ENCODE measurements at places on chromosomes 5 and 9.

- DNase-seq, result peak; percentile 47
These were observed 200.5 kb upstream of the GAS1 start for GRCh38 chr9:87147839-87148238.

DNA sequence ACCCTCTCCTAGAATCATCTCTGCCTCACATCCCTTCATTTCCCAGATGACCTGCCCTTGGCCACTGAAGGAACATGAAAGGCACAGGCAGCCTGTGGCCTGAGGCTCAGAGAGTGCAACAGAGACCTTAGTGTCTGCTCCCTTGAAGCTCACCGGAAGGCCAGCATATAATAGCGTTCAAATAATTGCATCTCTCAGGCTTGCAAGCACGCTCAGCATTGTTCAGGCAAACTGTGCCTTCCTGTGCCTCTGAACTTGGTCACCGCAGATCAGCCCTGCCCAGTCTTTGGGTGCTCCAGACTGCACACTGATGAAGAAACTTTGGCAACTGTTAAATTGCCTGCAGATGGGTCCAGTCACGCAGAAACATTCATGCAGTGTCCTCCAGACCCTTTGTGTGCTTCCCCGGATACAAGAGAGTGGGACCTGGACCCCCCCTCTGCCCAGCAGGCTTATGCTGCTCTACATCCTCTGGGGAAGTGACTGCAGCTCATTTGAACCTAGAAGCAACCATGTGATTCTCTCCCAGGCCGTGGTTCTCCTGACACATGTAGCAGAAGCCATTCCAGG, 216.0 kb upstream of the ANKRD55 start:
- no peak for DNase-seq

GRCh38 chr5:123412206-123412605, 11.0 kb downstream of the CEP120 start:
- DNase-seq, result no peak

- no peak for DNase-seq
These were observed 27.0 kb downstream of the IL9 start for GRCh38 chr5:135868681-135869080.

DNA sequence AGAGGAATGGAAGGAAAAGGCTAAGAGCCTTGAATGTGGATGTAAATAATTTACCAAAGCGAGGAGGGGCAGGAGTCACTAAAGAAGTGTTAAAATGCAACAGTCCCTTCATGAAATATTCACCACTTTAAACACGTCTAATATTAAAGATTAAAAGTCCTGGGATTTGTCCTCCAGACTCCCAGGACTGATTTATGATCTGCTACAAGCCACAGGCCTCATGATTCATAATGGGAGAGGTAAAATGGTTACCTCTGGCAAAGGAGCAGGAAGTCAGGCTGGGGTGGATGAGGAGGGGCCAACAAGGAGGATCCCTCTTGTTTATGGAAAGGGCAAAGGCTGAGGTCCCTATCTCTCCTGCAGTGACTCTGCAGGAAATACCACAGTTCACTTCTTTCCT, 292.4 kb downstream of the TRIM32 start:
- DNase-seq, result no peak

DNA sequence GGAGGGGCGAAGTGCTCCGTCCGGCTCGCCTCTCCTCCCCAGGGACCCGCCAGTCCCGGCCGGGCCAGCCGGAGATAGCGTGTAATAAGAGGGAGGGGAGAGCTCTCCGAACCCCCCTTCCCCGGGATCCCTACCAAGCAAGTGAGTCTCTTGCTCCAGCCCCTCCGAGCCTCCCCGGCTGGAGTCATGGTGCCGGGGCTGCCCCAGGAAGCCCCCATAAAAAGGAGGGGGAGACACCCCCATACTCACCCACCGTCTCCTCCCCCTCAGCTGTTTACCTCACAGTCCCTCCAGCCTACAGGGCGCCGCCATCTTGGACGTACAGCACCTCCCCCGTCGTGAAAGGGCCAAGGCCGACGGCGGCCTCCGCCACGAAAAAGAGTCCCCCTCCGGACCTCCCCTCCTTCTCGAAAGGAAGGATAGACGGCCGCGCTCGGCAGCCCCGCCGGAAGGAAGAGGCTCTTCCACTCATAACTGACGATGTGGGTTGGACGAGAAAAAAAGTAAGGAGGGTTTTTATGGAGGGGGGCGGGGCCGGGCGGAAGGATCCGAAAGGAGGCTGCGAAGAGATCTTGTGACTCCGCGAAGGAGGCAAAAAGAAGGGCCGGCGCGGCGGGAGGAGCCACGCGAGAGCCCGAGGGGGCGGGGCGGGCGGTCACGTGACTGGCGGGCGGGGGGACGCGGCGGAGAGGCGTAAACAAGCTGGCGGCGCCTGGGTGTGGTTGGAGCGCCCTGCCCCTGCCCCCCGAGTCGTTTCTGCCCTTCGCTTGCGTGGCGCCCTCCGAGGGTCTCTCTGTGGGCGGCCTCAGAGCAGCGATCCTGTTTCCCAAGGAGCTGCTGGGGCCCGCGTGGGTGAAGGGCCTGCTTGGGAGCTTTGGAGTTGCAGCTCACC, at the start of gene TSC1:
TSC1 (minus strand) TSS at position 323 of the 892 bp plus-strand sequence. CDS start 15,744 bp downstream, outside the sequence.
- peak; percentile 94 for DNase-seq

Data from nucleus accumbens (tissue), 56 donors.